ENCODE measurements at places on chromosomes 3 and 15.
A peak's percentile ranks its signal among the peaks of the same experiment; 100 is the strongest.

DNA sequence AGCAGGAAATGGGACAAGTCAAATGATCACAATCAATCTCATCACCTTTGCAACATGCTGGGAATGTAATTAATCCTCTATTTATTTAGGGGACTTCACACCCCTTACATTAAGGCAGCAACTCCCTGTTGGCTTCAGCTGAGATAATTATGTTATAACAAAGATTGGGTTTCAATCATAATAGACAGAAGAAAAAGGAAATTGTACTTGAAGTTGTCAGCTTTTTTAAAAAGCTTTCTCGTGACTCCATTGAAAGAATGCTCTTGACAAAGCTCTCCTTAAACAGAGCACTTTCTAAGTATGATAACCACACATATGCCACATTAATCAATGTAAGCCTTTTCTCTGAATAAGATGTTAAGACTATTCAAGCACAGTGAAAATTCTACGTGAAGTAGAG is 65.7 kb downstream of the SHQ1 start:
- DNase-seq: no peak

- DNase-seq: no peak
Observed at GRCh38 chr15:26630857-26631256, 142.0 kb downstream of the GABRB3 start.

DNA sequence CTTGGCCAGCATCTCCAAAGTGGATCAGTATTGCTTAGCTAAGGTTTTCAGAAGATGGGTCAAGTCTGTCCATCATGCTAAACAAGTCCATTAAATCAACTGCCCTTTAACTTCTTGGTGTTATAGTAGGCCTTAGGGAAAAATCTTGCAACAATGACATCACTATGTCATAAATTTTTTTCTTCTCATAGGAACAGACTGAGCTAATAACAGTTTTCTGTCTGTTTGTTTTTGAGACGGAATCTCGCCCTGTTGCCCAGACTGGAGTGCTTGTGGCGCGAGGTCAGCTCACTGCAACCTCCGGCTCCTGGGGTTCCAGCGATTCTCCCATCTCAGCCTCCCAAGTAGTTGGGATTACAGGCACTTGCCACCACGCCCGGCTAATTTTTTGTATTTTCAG is 94.2 kb downstream of the EFL1 start:
- DNase-seq: no peak

DNA sequence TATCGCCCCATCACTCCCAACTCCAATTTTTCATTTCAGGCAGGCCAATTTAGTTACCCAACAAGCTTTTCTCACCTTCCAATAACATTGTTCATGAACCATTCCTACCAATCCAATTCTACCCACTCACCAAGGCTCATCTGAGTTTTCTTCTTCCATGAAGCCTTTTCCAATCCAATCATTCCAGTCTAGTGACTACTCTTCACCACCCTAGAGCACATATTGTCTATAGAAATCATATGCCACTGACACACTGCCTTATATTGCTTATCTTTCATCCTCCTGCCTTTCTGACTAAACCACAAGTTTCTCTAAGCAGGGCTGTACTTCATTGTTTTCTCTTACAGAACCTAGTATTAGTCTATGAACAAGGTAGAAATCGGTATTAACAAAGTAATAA is 11.4 kb downstream of the CCDC14 start:
- no peak for DNase-seq

DNA sequence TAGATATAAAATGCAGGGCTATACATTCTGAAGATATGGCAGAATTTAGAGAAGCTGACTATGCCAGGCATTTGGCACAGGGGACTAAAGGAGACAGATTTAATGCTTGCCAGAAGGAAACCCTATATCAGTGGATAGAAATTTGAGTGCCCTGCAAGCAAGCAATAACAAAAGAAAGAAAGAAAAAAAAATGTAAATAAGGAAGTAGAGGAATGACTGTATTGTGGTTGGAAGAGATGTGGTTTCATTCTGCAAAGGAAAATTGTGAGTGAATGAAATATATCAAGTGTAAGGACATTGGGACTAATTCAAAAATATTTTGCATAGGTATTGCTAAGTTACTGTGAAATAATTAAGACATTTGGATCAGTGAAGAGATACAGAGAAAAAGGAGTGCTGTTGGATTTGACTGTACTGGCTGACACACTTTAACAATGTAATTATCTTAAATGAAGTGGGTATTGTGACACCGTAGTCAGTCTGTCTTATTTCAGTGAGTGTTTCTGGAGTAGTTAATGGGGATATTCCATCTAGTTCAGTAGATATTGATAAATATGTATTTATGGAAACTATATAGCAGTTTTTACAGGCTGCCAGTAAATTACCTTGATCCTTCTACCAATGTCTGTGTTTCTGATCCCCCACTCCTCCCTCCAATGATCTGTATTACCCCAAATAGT is 418.2 kb downstream of the CNTN4 start:
- DNase-seq: no peak

DNA sequence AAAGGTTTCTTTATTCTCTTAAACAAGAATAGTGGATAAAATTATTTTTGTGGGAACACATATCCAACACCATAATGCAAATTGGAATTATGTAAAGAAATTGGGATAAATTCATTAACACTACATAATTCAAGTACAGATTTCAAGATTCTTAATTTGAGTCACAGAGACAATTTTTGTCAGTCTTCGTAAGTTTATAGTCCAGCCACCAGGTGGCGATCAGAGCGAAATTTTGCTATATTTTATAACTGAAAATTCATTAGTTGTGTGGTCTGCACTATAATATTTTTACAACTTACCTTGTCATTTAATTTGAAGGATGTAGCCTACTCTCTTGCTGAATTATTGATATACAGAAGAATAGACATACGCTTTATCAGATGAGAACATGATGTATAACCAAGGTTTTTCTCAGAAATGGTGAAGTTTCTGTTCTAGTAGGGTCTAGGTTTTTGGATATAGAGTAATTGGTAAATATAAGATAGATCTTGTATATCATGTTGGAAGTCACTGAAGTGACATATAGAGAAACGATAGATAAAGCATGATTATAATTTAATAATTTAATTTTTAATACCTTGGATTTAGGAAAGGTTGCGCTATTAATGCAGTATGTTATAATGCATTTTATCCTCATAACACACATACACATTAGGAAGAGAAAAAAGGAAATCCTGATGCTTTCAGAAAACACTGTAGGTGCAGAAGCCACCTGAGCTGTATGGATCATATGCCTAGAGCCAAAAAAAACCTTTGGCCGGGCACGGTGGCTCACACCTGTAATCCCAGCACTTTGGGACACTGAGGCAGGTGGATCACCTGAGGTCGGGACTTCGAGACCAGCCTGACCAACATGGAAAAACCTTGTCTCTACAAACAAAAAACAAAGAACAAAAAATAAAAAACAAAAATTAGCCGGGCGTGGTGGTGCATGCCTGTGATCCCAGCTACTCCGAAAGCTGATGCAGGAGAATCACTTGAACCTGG is 31.7 kb downstream of the PLSCR4 start:
- DNase-seq: peak; percentile 25

- no peak for DNase-seq
Observed at GRCh38 chr3:85796140-85796539, 837.4 kb downstream of the CADM2 start.

GRCh38 chr3:55545995-55546394 is 58.9 kb upstream of the WNT5A start:
- DNase-seq: no peak

DNA sequence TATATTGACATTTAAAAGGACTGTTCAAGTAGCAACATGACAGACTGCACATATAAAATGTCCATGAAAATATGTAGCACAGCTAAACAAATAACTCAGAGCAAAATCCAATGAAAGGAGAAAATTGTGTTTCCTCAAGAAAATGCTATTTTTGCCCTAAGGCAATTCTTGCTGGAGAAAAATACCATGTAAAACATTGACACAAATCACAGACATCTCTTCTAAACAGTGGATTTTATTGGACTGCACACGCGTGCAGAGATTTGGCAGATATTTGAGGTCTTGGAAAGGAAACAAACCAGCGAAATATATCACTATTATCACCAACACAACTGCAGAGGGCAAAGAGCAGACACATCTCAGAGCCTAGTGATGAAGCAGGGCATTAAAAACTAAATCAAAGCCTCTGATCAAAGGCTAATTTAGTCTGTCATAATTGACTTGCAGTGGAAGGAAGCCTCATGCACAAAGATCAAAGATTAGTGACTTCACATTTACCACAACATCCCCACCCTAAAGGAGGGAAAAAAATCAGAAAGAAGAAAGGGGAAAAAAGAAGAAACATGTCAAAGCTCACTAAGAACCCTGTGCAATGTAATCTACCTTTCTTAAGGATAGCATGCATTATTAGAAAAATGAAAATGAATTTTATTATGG is 52.4 kb downstream of the CHL1 start:
- no peak for DNase-seq

GRCh38 chr3:31766669-31767068 is 214.4 kb downstream of the OSBPL10 start:
- DNase-seq: no peak

GRCh38 chr3:78570496-78570895 is 1197.3 kb downstream of the ROBO1 start:
- no peak for DNase-seq

DNA sequence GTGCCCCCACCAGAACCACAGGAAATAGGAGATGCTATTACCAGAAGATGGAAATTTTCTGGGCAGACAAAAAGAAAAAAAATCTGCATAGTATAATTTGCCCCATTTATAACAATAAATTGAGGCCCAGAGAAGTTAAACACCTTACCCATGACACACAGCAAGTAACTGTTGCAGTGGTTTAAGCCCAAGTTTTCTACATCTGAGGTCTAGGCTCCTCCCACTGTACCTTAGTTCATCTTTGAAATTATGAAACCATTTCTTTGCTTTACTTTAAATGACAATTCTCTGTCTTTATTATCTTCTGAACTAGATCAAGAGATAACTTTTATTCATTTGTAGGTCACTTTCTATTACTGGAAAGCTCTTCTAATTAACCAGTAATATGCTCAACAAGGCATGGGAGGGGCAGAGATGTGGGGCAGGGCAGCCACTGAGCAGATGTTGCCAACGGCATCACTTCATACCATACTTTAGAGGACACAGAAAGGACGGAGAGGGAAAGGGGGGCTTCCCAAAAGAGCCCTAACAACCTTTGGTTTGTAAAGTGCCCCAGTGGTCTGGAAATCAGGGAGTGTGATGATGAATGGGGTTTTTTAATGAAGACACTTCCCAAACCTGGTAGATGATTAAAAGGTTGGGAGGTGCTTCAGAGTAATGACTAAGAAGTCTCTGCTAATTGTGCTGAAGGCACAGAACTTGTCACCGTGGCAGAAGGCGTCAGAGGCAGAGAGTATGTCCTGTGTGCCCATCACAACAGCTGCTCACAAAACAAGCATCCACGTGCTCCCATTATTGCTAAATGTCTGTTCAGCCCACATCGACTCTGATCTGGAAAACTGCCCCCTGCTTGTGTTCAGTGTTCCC is 342.5 kb downstream of the SHQ1 start:
- DNase-seq: no peak

DNA sequence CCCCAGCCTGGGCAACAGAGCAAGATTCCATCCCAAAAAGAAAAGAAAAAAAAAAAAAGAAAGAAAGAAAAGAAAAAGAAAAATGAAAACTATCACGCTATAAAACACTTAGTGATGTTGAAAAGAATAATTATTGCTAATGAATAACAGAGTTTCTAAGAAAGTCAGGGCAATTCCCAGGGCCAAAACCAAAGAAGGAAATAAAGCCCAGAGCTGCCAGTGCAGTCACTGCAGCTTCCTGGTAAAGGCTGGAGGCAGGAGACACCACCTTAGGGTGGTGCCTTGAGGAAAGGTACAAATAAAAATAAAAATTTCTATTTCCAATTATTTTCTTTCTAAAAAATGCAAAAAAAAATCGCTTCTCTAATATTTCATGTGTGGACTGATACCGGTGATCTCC is 19.7 kb upstream of the UACA start:
- DNase-seq: no peak

GRCh38 chr3:103048068-103048722 is 613.4 kb downstream of the ZPLD1 start:
- peak; percentile 5 for DNase-seq

DNA sequence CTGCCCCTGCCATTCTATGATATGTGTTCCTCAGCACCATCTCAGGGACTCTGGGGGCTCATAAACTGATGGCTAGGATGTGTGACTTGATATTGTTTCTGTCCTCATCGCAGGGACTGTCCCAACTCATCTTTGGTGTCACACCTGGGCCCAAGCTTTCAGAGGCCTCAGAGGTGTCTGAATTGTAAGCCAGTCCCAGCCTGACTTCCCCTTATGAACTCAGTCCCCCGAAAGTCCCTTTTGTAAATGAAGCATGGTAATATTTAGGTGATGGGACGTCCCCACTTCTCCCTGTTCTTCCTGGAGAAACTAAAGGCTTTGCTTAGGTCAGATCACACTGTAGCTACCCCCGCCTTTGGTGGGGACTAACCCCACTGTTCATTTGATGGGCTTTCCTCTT is 142.4 kb upstream of the TLE3 start:
- peak; percentile 8 for DNase-seq

Data from activated CD4-positive, alpha-beta T cell treated with anti-CD3 and anti-CD28 coated beads, Interleukin-2, amount 50 U/mL, for 16 hours (primary cell).